ENCODE measurements at places on chromosomes 1 and 21. TPM values are rescaled to one million over a fixed set of nuclear protein-coding genes. Genes with fewer than 3 reads are reported as not detected.

DNA sequence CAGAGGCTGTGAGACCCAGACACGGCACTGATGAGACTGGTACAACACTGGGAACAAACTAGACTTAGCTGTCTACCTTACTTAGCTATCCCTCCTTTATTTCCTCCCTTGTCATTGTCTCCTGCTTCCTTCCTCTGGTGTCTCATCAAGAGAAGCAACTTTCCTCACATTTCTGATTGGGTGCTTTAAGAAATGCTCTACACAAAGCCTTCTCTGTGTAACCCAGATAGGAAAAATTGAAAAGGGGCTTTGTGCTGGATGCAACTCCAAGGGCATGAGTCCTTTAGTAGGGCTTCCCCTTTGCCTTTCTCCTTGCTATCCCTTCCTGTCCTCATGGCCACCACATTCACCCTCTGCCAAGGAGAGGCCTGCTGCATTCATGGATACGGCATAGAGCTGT lies 274.5 kb downstream of the VAV3 start:
- no peaks in the 10 kb centered on the region for H3K4me1 ChIP-seq
- DNase-seq = no peak
- H3K27me3 ChIP-seq = no peaks in the 10 kb centered on the region
- H3K27ac ChIP-seq = no peak overlapping the region

GRCh38 chr1:68185743-68186142 lies 46.6 kb downstream of the WLS start:
- no peak overlapping the region for H3K4me3 ChIP-seq
- H3K27me3 ChIP-seq = no peaks in the 10 kb centered on the region
- H3K4me1 ChIP-seq = 0 out of 2 replicates have a peak, but pooled peaks cover 2% of the 10 kb centered on the region
- no peak overlapping the region for H3K27ac ChIP-seq
- H3K36me3 ChIP-seq = no peaks in the 10 kb centered on the region

DNA sequence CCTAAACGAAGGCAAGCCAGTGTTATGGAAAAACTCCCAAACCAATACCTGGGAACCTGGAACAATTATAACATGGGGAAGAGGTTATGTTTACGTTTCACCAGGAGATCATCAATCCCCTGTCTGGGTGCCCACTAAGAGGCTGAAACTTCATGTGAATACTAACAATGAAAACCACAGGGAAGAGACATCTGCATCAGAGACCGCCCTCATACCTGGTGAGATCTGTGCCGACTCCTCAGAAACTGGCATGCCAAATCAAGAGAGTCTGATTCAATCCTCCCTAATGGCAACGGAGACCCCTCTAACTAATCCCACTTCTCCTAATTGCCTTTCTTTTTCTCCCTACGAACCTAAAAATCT lies 163.2 kb downstream of the IER5 start:
- H3K27ac ChIP-seq = no peak overlapping the region
- DNase-seq = no peak
- no peaks in the 10 kb centered on the region for H3K36me3 ChIP-seq
- no peak overlapping the region for H3K4me3 ChIP-seq
- no peaks in the 10 kb centered on the region for H3K4me1 ChIP-seq
- H3K27me3 ChIP-seq = no peaks in the 10 kb centered on the region

- H3K36me3 ChIP-seq = no peaks in the 10 kb centered on the region
- no peaks in the 10 kb centered on the region for H3K27me3 ChIP-seq
- no peak overlapping the region for H3K27ac ChIP-seq
- no peak overlapping the region for H3K4me3 ChIP-seq
- peak; percentile 24 for DNase-seq
These were observed 60.0 kb upstream of the GRIK3 start for GRCh38 chr1:37094302-37094701.

DNA sequence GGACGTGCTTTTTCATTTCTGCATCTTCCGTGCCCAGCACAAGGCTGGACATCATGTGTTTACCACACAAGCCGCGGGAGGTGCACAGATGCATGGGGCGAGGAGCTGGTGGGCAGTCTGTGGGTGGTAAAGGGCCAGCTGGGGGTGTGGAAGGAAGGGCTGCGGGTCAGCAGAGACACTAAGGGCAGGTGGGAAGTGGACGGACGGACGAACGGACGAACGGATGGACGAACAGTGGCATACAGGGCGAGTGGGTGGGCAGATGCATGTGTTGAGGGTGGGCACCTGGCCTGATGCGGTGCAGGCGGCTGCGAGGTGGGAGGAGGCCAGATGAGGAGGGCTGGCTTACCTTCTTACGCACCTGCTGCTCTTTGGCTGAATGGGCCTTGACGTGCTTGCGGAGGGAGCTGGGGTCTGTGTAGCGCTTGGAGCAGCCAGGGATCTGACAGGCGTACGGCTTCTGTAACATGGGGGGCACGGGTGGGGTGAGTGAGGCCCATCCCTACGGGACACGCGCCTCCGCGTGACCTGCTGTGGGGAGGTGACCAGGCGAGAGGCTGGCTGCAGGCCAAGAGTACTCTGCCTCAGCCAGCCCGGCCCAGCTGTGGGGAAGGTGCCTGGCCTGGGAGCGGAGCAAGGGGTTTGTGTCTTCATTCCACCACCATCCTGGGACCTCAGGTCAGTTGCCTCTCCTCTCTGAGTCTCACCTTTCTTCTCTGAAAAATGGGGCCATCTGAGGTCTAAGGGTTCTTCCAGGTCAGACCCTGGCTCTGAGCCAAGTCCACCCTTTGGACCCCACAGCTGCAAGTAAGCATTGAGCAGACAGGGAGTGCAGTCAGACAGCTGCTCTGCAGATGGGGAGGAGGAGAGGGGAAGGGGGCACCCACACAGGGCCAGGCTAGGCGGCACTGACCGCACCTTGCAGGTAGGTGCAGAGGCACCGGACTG lies 65.5 kb downstream of the DMRTB1 start:
- no peaks in the 10 kb centered on the region for H3K4me1 ChIP-seq
- H3K27me3 ChIP-seq = no peaks in the 10 kb centered on the region
- H3K36me3 ChIP-seq = no peaks in the 10 kb centered on the region
- H3K27ac ChIP-seq = no peak overlapping the region
- no peak for DNase-seq

DNA sequence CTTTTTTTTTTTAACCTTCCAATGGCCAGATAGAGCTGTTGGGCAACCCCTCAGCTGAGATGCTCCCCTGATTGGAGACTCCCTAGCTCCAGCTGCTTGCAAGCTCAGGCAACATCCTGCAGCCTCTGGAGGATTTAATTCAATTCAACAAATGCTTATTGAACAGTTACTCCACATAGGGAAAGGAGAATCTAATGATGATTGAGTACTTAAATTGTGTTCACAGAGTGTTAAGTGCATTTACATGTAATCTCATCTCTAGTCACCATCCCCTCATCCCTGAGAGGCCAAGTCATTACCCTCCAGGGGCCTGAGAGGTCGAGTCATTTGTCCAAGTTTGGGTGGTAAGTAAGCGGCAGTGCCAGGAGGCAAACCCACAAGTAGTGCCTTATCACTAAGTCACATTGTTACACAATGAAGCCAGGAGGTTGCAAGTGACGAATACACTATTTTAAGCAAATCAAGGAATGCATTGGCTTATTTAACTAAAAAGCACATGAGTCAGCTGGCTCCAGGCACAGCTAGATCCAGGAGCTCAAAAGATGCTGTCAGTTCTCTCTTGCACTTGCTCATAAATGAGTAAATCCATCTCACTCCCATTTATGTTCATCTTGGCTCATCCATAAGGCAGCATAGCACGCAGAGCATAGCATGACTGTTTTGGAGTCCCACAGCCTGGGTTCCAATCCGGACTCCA lies 64.3 kb downstream of the OPTC start:
- no peak for DNase-seq
- H3K27me3 ChIP-seq = no peaks in the 10 kb centered on the region
- no peak overlapping the region for H3K4me3 ChIP-seq

- H3K4me3 ChIP-seq = no peak overlapping the region
- peaks cover 13% of the 10 kb centered on the region for H3K4me1 ChIP-seq
- H3K27me3 ChIP-seq = no peaks in the 10 kb centered on the region
- DNase-seq = peak; percentile 38
These were observed 13.6 kb downstream of the PCNX2 start for GRCh38 chr1:233281711-233282581.

- H3K36me3 ChIP-seq = no peaks in the 10 kb centered on the region
- H3K27me3 ChIP-seq = no peaks in the 10 kb centered on the region
- no peak for DNase-seq
- no peaks in the 10 kb centered on the region for H3K4me1 ChIP-seq
These were observed 15.9 kb downstream of the COL8A2 start for GRCh38 chr1:36109041-36109679.

- no peak overlapping the region for H3K4me3 ChIP-seq
- H3K36me3 ChIP-seq = no peaks in the 10 kb centered on the region
- no peaks in the 10 kb centered on the region for H3K27me3 ChIP-seq
- DNase-seq = no peak
- H3K4me1 ChIP-seq = no peaks in the 10 kb centered on the region
These were observed 221.4 kb downstream of the BACH1 start for GRCh38 chr21:29520171-29520570.

DNA sequence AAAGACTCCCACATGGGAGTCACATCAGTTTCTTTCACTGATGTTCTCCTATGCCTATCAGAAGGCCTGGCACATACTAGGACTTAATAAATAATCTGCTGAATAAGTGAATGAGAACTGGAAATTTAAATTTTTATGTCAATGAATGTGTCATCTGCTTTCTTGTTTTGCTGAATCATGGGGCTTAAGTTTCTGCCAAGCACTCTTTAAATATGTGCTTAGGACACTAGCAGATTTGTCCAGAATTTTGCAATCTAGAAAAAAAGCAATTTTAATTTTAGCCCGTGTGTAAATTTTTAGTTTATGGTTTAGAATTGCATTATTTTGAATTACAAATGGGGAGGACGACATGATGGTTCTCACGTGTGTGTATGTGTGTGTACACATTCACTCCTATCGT lies 803.1 kb downstream of the USP25 start:
- no peaks in the 10 kb centered on the region for H3K36me3 ChIP-seq
- no peak for DNase-seq
- no peaks in the 10 kb centered on the region for H3K27me3 ChIP-seq
- H3K27ac ChIP-seq = no peak overlapping the region
- no peaks in the 10 kb centered on the region for H3K4me1 ChIP-seq

- H3K27ac ChIP-seq = no peak overlapping the region
- no peaks in the 10 kb centered on the region for H3K4me1 ChIP-seq
These were observed 33.2 kb upstream of the PAX7 start for GRCh38 chr1:18597160-18598042.

RNU1-2 gene
- 2,678 TPM for total RNA-seq

GUCA2A gene
- total RNA-seq = not detected

ADGRL2 gene
- total RNA-seq = 0.43 TPM

FBXO2 gene
- total RNA-seq = 0.32 TPM
